Type B pancreatic cell (in vitro differentiated cells): ENCODE measurements at places on chromosomes 4 and X. TPM values are rescaled to one million over a fixed set of nuclear protein-coding genes. Genes with fewer than 3 reads are reported as not detected.

Gene DMRTC1
- 0.51 and 1.2 TPM in 2 replicates for total RNA-seq

Gene ERVMER34-1
- 1.9 and 3.9 TPM in 2 replicates for total RNA-seq

Gene ZCCHC4
- 9.3 and 11.2 TPM in 2 replicates for total RNA-seq

Gene WNK3
- total RNA-seq: 8.1 and 18.5 TPM in 2 replicates

Gene SMIM10
- 0.64 and 0.65 TPM in 2 replicates for total RNA-seq

Gene GLUD2
- total RNA-seq: 5.8 and 9.8 TPM in 2 replicates

Gene TIMP1
- total RNA-seq: 31.8 and 95.4 TPM in 2 replicates

Gene ADGRG4
- 1.2 and 11.8 TPM in 2 replicates for total RNA-seq

Gene PAGE2B
- not detected in 2 replicates for total RNA-seq

Gene MXRA5
- total RNA-seq: 38.3 and 109 TPM in 2 replicates

Gene NCAPG
- total RNA-seq: 11.8 and 46.0 TPM in 2 replicates

Gene BST1
- total RNA-seq: 0.89 and 3.4 TPM in 2 replicates

Gene SHOX
- total RNA-seq: not detected in 2 replicates

Gene DUSP9
- total RNA-seq: 5.8 and 9.5 TPM in 2 replicates

Gene POU3F4
- 0.45 and 1.3 TPM in 2 replicates for total RNA-seq

Gene IL2RG
- total RNA-seq: 1.5 and 5.2 TPM in 2 replicates

Gene PNMA5
- total RNA-seq: 0.22 TPM in 1 of 2 replicates, not detected in the other

Gene TLR8
- not detected in 2 replicates for total RNA-seq

Gene FAM50A
- 59.2 and 63.8 TPM in 2 replicates for total RNA-seq

Gene TMEM154
- total RNA-seq: 11.1 and 70.9 TPM in 2 replicates

Gene CENPVL2
- total RNA-seq: 0.33 and 0.85 TPM in 2 replicates

Gene CHRDL1
- 0.79 and 4.3 TPM in 2 replicates for total RNA-seq

Gene PPP3CA
- total RNA-seq: 28.4 and 35.4 TPM in 2 replicates

Gene NXF2B
- 0.17 and 0.64 TPM in 2 replicates for total RNA-seq

Gene TCEAL9
- total RNA-seq: 43.1 and 64.1 TPM in 2 replicates

Gene ASB12
- 0.63 TPM in 1 of 2 replicates, not detected in the other for total RNA-seq

Gene DCLK2
- total RNA-seq: 4.8 and 24.9 TPM in 2 replicates

Gene ADH6
- total RNA-seq: 5.2 and 9.8 TPM in 2 replicates

Gene MAGEA2
- 0.69 TPM in 1 of 2 replicates, not detected in the other for total RNA-seq

Gene PDE6B
- total RNA-seq: 6.7 and 12.2 TPM in 2 replicates

Gene TDO2
- 8.0 and 10.6 TPM in 2 replicates for total RNA-seq

Gene CXorf49
- not detected in 2 replicates for total RNA-seq

Gene JADE3
- 17.0 and 21.1 TPM in 2 replicates for total RNA-seq

Gene MBNL3
- total RNA-seq: 13.5 and 27.5 TPM in 2 replicates

Gene INTU
- total RNA-seq: 11.8 and 20.7 TPM in 2 replicates

Gene FGB
- 32.8 and 199 TPM in 2 replicates for total RNA-seq

Gene SPANXB1
- total RNA-seq: not detected in 2 replicates

Gene OTC
- total RNA-seq: 3.2 and 12.9 TPM in 2 replicates

Gene CACNA1F
- 0.17 and 0.48 TPM in 2 replicates for total RNA-seq

Gene MAGEC1
- total RNA-seq: not detected in 2 replicates

Gene CYTL1
- total RNA-seq: 0.52 and 6.9 TPM in 2 replicates

Gene SORCS2
- 13.4 and 24.0 TPM in 2 replicates for total RNA-seq
